Right forelimb (tissue), 1 donor: ENCODE measurements at places on chromosomes 7 and 10.

- DNase-seq: no peak
These were observed 44.8 kb downstream of the PRKAG2 start for GRCh38 chr7:151832138-151832537.

DNA sequence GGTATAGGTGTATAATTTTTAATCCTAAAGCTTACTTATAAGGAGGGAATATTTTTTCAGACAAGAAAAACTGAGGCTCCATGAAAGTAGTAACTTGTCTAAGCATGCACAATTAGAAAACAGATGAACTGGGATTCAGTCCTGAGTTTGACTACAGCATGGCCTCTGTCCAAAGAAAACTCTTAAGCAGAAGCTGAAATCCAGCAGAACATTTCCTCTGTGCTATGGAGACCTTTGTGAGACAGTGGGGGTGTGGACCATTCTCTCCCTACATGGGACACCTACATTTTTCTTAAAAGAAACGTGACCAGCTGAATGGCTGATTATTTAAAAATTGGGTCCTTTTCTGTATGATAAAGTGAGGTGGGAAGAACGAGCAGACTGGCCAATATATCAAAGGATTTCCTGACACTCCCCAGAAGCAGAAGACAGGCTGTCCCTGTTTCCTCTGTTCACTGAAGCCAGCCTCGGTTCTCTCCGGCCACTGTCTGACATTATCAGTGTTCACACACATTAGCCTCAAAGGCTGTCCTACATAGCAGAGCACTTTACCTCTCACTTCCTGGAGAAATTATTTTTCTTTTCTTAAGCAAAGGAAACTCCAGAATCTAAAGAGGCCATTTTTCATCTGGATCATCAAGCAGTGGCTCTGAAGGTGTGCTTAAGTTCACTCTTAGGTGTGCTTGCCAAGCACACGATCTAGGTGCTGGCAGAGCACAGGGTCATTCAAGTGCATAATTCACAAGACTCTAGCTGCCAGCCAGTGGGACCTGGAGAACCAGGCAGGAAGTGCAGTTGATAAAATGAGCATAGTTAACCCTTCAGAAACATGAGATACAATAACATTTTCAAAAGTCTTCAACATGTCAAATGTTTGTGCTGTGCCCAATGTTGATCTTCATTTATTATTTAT, 40.4 kb upstream of the KIAA1217 start:
- no peak for DNase-seq

DNA sequence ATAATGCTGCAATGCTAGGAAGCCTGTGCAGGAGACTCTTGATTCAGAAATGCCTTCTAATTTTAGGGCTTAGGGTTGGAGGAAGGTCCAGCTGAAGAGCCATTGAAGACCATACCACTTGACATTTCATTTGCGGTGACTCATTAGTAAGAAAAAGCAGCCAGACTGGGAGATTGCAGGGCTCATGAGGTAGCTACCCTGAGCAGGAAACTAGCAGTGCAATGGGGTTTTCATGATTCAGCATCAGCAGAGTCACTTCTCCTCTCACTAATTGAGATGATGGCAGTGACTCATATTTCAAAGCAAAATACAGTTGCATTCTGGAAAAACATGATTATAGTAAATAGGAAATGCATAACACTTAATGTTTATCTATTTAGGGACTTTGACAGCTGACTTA, 434.1 kb downstream of the DNAJB9 start:
- no peak for DNase-seq

DNA sequence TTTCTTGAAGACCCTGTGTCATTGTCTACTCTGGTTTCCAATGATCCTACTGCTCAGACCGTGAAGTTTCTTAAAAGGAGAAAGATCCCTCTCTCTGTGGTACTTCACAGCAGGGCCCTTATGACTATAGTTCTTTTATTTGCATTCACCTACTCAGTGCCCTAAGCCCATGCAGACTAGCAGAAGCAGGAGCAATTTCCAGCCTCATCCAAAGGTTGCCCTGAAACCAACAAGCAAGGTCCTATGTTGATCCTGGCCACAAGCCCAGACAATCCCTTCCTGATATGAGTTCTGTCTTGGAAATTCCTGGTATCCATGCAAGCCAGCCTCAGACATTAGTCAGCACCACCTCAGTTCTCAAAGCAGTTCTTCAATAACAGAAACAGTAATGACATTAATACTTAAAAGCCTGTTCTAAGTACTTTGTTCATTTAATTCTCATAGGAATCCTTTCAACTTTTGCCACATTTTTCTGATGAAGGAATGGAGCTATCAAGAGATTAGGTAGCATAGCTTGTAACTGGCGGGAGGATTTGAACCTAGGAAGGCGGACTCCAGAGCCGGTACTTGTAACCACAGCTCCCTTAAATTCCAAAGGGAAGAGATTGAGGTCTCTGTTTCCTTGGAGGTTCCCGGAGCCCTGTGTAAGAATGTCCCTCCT, 58.1 kb upstream of the ST8SIA6 start:
- DNase-seq: no peak

- DNase-seq: no peak
These were observed 96.3 kb downstream of the ALOX5 start for GRCh38 chr10:45470098-45471012.

- DNase-seq: no peak
These were observed 29.7 kb downstream of the NUP42 start for GRCh38 chr7:23211589-23211988.

DNA sequence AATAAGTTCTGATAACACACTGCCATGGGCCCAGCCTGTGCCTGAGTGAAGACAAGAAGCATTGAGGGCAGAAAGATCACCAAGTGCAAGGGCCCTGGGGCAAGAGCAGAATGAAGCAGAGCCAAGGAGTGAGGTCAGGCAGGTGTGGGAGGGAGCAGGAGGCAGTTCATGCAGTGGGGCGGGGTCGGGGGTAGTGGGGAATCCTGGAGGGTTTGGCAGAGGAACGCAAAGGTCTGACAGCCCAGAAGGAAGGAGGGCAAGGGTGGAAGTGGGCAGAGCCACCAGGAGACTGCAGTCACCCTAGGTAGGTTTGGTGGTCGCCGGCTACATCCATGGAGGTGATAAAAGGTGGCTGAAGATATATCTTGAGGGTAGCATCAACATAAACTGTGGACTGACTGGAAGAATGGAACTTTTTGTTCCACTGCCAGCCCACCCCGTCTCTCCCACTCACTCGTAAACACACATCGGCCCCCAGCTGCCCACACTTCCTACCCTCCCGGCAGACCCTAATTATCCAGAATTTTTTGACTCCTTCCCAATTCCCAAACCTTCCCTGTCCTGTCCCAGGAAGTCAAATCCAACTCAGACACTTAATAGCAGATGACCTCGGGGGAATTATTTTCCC, 172.4 kb downstream of the ARHGAP12 start:
- no peak for DNase-seq

DNA sequence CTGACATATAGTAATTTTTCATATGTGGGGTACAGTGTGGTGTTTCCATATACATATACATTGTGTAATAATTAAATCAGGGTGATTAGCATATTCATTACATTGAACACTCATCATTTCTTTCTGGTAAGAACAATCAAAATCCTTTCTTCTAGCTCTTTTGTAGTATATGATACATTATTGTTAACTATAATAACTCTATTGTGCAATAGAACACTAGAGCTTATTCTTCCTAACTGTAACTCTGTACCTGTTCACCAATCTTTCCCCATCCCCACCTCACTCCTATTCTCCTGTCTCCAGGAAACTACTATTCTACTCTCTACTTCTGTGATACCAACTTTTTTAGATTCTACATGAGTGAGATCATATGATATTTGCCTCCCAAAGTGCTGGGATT, 9.4 kb downstream of the BZW2 start:
- no peak for DNase-seq

DNA sequence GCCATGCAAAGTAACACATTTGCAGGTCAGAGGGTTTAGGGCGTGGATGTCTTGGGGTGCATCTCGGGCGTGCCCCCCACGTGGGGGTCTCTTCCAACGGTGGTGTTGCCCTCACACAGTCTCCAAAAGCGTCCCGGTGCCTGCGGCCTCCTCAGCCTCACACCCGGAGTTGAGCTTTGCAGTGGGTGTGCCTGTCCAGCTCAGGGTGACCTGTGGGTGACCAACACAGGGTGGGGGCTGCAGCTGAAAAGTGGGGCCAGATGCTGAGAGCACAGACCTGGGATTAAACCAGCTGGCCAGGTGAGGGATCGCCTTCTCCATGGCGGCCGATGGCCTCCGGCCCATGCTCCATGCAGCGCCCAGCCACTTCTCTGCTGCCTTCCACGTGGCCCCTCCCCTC, 63.1 kb downstream of the PWWP2B start:
- no peak for DNase-seq

- DNase-seq: no peak
These were observed 384.1 kb upstream of the CNTNAP2 start for GRCh38 chr7:145732521-145732920.

GRCh38 chr7:15546272-15546792, 15.5 kb downstream of the AGMO start:
- DNase-seq: no peak

DNA sequence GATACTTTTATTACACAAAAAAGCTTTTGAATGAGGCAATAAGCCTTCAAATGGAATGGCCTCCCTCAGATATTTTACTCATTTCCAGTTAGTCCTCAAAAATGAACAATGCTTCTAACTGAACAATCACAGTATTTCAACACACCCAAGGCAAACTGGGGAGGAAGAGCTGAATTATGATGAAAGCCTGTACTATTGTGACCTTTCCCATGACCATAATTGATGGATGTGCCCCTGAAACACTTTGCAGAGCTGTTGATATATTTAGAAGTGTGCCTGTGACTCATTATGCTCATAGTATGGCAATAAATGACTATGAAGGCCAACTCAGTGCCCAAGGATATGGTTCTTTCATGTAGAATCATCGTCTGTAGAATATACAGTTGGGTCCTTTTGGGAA, 248.1 kb downstream of the AHR start:
- DNase-seq: no peak

DNA sequence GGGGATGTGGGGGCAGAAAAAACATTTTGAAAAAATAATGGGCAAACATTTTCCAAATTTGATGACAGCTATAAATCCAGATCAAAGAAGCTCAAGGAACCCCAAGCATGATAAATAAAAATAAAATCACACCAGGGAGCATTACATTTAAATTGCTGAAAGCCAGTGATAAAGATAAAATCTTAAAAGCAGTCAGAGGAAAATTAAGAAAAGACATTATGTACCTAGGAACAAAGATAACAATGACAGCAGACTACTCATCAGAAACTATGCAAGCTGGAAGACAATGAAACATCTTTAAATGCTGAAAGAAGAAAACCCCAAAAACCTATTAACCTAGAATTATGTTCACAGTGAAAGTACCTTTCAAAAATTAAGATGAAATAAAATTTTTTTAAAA, 23.3 kb downstream of the NEUROG3 start:
- DNase-seq: no peak

- no peak for DNase-seq
These were observed 23.3 kb upstream of the TLX1 start for GRCh38 chr10:101107771-101108170.

GRCh38 chr7:102721-103120, 89.7 kb upstream of the FAM20C start:
- DNase-seq: no peak

- DNase-seq: no peak
These were observed 309.3 kb downstream of the TCERG1L start for GRCh38 chr10:131002031-131002861.

DNA sequence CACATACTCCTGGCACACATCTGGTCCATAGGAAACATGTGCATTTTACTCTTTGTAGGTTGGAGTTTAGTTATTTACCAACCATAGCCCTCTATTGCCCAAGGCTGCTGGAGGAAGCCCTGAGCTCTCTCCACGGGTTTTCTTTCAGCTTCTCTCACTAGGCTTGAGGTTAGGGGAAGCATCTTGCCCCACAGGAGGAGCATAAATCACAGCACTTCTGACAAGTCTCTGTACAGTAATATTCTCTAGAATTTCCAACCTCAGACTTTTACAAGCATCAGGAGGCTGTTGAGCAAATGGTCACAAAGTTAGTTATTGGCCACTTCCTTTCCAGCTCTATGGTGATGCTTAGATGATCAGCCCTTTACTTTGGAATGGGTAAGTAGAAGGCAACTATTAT, 122.9 kb upstream of the GLI3 start:
- no peak for DNase-seq

- DNase-seq: no peak
These were observed 18.1 kb downstream of the CALN1 start for GRCh38 chr7:72394016-72394415.

DNA sequence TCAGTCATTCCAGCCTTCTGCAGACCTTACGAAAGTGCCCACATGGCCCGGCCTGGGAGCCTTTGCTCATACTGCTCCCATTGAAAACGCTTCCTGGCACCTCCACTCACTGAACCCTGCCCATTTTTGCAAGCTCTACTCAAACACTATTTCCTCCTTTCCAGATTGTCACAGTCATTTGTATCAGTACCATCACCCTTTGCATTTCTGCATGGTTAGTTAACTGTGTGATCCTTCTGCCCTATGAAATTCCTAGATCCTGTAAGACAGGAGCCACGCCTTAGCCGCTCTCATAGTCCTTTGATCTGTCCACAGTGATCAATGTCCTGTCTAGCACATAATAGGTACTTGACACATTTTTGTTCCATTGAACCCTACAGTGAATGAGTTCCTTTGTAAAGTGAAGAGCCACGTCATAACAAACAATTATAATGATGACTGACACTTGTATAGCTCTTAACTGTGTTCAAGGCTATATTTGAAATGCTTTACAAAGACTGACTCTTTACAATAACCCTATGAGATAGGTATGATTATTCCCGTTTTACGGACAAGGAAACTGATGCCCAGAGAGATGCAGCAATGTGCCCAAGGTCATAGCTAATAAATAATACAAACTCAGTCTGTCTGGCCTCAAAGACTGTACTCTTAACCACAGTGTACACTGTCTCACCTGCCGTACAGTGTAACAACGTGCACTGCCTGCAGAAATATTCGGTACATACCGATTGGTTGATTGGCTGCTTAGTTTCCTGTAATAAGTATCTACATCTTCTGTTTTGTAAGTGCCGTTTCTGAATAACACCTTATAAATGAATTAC, 16.6 kb upstream of the ITIH2 start:
- no peak for DNase-seq

- DNase-seq: no peak
These were observed 89.0 kb downstream of the CH25H start for GRCh38 chr10:89118091-89118490.

GRCh38 chr7:132618956-132619305, 42.7 kb upstream of the PLXNA4 start:
- no peak for DNase-seq

- DNase-seq: no peak
These were observed 851.5 kb downstream of the SORCS1 start for GRCh38 chr10:106313041-106313440.

DNA sequence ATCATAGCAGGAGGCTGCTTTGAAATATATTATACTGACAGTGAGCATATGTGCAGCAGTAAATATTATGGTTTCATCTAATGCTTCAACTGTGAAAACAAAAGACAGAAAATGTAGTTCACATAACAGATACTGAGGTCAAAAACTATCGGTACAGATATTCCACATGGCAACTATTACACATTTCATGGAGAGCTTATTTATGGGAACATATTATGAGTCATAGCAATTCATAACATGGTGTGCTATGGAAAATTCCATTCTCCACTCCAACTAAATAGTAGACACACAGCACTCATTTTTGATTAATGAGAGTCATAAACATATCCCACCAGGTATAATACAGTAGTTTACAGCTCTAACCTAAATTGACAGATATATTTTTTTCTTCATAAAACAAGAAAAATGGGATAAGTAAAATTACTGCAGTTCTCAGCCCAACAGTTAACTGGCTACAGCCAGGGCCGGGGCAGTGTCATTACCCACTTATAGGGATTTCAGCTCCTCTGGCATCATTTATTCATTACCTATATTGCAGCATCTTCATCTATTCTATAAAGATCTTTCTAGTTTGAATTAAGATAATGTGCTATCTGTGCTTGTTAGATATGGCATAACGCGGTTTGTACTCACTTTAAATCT, 475.6 kb upstream of the KLF6 start:
- no peak for DNase-seq
